ENCODE measurements at places on chromosomes 5 and 9.

DNA sequence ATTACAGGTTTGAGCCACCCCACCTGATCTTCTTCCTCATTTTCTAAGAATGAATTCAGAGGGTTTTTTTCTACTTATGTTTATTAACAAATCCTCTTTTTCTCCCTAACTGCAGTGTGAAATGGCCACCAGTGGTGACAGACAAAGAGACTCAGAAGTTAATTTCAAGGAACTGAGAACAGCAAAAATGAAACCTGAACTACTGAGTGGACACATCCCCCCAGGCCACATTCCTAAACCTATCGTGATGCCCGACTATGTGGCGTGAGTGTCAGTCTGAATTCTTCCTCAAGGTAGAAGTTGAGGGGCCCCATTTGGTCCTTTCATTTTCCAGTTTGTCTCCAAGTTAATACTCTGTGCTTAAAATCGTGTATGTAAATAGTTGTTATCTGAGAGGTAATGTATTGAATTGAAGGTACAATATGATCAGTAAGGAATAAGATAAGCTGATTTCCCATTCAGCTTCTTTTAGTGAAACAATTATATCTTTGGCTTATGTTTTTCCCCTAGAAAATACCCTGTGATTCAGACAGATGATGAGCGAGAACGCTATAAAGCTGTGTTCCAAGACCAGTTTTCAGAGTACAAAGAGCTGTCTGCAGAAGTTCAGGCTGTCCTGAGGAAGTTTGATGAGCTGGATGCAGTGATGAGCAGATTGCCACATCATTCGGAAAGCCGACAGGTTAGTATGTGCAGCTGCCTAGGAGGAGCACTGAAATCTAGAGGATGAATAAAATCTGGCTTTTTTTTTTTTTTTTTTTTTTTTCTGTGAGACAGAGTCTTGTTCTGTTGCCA lies 17.7 kb downstream of the MARVELD2 start:
- no peak for DNase-seq

DNA sequence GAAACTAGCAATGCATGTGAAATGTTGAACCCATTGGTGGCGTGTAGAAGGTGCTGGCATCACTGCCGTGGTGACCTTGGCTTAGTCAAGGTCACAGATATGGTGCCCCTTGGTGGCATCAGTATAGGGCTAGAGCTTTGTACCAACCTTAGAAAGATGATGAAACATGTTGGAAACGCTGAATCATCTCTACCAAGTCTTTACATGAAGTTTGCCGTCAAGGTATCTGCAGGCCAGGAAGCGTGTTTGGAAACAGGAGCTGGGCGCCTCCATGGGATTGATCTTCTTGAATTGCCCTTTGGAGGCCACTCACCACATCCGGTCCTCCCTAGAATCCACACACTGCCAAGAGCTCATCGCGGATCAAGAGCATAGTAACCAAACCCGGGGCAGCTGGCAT lies 16.9 kb upstream of the BOD1 start:
- DNase-seq: no peak

DNA sequence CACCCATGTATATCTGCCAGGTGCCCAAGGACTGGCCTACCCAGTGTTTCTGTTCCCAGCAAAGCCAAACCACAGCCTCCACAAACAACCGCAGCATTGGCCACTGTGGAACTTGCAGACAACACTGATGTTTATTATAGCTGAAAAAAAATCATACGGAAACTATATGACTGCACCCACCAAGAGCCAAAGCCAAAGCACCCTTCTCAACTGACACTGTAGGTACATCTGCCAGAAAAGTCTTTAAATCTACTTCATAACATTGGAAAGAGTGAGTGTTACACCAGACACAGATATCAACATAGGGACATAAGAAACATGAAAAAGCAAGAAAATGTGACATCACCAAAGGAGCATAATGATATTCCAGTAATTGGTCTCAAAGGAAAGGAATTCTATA lies 428.0 kb downstream of the PSAT1 start:
- no peak for DNase-seq

DNA sequence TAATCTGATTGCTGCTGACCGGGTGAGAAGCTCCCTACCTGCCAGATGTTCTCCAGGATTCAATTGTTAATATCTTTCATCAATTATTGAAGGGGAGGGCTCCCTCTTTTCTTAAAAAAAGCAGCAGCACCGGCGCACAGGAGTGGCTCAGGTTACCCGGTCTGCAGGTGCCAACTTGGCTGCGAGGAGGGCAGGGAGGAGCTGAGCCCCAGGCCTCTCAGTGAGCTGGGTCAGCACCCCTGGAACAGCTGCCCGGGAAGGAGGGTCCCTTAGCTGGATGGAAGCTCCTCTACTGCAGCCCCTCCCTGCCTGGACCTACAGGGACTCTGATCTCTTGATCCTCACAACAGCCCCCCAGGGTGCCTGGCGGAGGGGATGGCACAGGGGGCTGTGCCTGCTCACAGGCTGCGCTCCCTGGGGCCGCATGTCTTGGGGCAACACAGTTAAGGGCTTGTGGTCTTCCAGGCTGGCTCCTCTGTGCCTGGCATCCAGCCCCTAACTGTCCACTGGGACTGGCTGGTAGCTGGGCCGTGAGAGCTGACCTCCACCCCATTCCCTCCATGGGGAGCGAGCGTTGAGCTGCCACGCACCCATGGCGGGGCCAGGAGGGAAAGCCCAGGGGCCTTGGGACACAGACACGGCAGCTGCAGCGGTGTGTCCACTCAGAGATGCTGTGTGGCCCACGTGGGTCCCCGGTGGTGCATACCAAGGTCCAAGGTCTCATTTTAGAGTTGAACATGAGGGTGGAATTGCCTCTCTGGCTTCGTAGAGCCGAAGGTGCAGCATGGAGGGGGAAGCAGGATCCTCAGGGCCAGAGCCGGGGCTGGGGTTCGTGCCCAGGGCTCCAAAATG lies 28.6 kb upstream of the TMEM250 start:
- no peak for DNase-seq

DNA sequence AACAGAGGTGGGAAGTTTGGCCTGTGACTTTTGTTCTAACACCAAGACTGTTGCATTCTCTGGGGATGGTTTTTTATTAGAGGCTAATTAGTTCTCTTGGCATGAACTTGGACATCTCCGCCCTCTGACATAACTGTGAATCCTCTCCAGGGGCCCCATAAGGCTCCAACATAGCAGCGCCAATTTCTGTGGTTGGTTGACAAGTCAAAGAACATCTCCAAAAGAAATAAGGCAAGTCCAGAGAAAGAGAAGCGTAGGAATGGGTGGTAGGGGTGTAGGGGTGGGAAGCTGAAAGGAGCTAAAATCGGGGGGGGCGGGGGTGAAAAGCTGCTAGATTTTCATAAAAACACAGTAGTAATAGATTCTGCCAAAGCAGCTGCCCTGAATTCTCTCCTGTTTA lies 81.0 kb upstream of the DAB2 start:
- no peak for DNase-seq

GRCh38 chr5:42366051-42366450 lies 57.2 kb upstream of the GHR start:
- no peak for DNase-seq

GRCh38 chr5:139861021-139861888 lies 65.6 kb downstream of the PSD2 start:
- DNase-seq: no peak

GRCh38 chr5:124398460-124398859 lies 348.0 kb downstream of the ZNF608 start:
- no peak for DNase-seq

- DNase-seq: no peak
These were observed 22.2 kb upstream of the ASS1 start for GRCh38 chr9:130422546-130422945.

- no peak for DNase-seq
These were observed 16.7 kb upstream of the PHYHD1 start for GRCh38 chr9:128903871-128904620.

DNA sequence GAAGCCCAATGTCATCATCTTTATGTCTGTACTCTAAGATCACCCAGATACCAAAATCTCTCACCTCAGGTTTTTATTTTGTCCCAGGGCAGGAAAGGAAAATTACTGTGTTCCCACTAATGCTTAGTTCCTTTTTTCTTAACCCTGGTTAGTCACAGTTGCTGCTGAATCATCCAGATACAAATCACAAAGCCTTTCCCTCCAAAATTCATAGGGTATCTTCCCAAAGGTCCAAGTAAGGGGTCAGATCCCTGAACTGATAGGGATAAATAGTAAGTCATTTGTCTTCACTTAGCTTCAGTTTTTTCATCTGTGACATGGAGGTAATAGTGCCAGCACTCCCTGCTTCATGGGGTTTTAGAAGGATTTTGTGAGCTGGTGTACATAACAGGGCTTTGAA lies 2.2 kb downstream of the PLCXD3 start:
- no peak for DNase-seq

DNA sequence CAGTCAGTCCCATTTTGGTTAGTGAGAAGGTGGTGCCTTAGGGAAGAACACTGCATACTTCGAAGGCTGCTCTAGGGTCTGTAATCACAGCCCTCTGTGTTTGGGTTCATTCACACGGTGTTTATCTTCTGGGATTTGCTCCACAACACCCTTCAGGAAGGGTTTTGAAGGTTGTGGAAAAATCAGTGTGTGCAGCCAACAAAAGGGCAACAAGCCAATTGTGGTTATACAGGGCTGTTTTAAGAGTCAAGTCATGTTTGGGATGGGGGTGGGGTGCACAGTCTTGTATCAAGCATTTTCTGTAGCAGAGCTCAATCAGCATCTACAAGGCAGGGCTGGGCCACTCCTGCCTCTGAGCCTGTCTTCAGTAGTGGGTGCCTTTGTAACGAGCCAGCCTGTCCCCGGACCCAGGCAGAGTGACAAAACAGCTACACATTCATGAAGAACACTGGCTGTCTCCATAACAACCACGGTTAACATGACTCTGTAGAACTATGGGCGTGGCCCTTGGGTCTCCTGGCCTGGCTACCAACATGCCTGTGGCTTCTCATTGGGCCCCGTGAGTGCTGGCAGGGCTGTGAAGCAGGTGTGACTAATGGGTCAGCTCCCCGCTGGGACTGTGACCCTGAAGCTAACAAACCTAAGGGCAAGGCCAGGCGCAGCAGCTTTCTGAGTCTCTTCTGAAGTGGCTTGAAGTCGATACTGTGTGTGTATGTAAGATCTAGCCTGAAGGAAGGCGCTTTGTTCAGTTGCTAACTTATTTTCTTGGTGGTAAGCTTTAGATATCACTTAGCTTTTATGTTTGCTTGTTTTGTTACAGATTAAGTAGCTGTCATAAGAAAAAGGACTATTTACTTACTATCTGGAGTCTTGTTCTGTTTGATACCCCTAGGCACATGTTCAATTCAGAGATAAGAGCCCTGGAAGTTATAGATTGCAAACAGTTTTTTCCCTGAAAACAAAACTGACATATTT lies 27.9 kb upstream of the GOLM1 start:
- DNase-seq: no peak

DNA sequence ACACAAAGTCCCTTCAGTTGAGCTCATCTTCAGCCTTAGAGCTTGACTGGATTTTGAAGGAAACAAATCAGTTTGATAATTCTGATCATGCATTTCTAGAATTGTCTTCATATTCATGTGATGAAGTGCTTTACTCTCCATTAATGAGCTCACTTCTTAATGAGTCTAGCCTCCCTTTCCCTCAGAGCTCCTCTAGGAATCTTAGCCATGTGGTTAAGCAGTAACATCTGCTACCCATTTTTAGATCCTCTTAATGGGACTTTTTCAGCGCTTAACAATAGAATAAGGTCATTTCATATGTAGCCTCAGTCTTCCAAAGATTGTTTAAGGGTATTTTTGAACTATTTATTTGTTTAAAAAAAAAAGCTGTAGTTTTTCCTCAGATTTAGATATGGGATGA lies 36.9 kb upstream of the LURAP1L start:
- no peak for DNase-seq

DNA sequence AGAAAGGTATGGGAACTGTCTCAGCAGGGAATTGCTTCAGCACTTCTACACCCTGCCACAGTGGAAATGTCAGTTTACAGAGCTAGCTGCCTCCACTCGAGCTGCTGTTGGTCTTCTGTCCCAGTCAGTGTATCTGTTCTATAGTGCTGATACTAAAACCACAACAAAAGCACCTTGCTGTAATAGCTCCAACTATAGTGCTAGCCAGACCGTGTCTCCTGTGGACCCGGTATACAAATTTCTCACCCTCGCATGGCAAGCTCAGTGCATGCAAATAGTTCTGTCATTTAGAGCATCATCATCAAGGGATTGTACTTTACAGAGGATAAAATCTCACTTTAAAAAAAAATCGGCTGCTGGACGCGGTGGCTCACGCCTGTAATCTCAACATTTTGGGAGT lies 51.5 kb upstream of the IQGAP2 start:
- no peak for DNase-seq

GRCh38 chr5:93406971-93407401 lies 174.0 kb downstream of the NR2F1-AS1 start:
- no peak for DNase-seq

GRCh38 chr5:2697041-2697440 lies 54.4 kb downstream of the IRX2 start:
- DNase-seq: no peak

DNA sequence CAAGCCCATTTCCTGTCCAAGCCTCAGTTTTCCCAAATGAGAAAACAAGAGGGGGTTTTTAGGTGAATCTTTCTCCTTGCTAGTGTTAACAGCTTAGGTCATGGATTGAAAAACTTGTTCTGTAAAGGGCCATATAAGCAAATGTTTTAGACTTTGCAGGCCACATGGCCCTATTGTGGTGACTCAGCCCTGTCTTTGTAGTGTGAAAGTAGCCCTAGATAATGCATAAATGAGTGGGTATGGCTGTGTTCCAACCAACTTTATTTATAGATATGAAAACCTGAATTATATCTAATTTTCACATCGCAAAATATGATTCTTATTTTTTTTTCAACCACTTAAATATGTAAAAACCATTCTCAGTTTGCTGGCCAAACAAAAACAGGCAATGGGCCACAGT lies 6.9 kb upstream of the BARX1 start:
- no peak for DNase-seq

- DNase-seq: no peak
These were observed 34.2 kb downstream of the IL31RA start for GRCh38 chr5:55885359-55885758.

DNA sequence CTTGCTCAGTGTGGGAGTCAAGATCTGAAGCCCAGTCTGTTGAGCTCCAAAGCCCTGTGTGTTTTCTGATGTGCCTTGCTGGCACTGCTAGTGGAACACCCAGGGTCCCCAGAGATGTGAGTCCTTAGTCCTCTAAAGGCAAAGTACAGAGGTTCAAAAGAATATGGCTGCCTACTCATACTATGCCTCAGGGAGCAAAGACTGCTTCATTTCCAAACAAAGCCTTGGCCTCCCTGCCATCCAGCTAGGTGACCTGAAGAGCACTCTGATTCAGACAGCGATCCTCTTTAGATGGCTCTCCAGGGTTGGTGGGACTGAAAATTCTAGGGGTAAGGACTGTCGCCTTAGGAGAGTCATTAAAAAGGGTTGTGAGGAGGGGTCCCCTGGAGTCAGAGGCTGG lies 2.0 kb downstream of the PRLR start:
- no peak for DNase-seq

- no peak for DNase-seq
These were observed 2.2 kb downstream of the UNC5A start for GRCh38 chr5:176812269-176813259.

DNA sequence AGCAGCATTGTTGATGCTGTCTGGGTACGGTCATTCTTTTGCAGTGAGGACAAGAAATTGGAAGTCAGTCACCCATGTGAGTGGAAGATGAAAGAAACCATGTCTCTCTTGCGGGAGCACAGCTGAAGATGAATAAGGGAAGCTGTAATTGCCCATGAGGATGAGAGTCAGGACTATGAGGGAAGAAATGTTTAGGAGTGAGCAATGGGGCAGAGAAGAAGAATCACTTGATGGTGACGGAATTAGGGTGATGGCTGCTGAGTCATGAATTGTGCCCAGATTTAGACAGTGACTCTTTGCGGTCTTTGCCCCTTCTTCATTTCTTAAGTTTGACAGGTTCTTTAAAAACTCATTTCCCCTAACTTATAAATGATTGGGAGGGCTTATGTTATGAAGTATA lies 183.3 kb downstream of the MAST4 start:
- DNase-seq: no peak

Measured in activated gamma-delta T cell (primary cell).